ENCODE measurements at places on chromosomes 4 and X. TPM values are rescaled to one million over a fixed set of nuclear protein-coding genes. Genes with fewer than 3 reads are reported as not detected.

Gene FREM3
- total RNA-seq = not detected

Gene COX7B2
- not detected for total RNA-seq

Gene SERTM2
- not detected for total RNA-seq

Gene FGG
- 5.6 TPM for total RNA-seq

Gene MSN
- 251 TPM for total RNA-seq

Gene CACNA1F
- 0.05 TPM for total RNA-seq

Gene F8A2
- not detected for total RNA-seq

Gene FHDC1
- total RNA-seq = 3.8 TPM

Gene S100G
- not detected for total RNA-seq

Gene GLRA2
- not detected for total RNA-seq

Gene CLTRN
- 6.6 TPM for total RNA-seq

Gene LRIT3
- not detected for total RNA-seq

Gene MAGEH1
- total RNA-seq = 9.4 TPM

Gene MEPE
- total RNA-seq = not detected

Gene LONRF3
- total RNA-seq = 11.8 TPM

Gene KLB
- total RNA-seq = not detected

Gene CLDN2
- total RNA-seq = not detected

Gene KDR
- 0.10 TPM for total RNA-seq

Gene SORCS2
- not detected for total RNA-seq

Gene OTC
- total RNA-seq = not detected

Gene GNRHR
- total RNA-seq = not detected

Gene MRPS18C
- 40.5 TPM for total RNA-seq

Gene TNMD
- total RNA-seq = not detected

Gene TMEM31
- total RNA-seq = not detected

Gene KIF4A
- total RNA-seq = 34.0 TPM

Gene PABPC1L2B
- total RNA-seq = not detected

Gene RIPPLY1
- total RNA-seq = not detected

Gene PDGFC
- 20.2 TPM for total RNA-seq

Gene SRPK3
- 0.12 TPM for total RNA-seq

Gene AGA
- total RNA-seq = 129 TPM

Gene AP1AR
- total RNA-seq = 47.9 TPM

Gene GPRASP3
- 2.3 TPM for total RNA-seq

Gene LRAT
- total RNA-seq = 0.38 TPM

Gene BEX1
- total RNA-seq = not detected

Gene KCTD8
- total RNA-seq = not detected

Gene NWD2
- not detected for total RNA-seq

Gene PCYT1B
- 0.40 TPM for total RNA-seq

Gene ZFP42
- not detected for total RNA-seq

Gene ADGRL3
- 1.4 TPM for total RNA-seq

Gene SMARCAD1
- 45.3 TPM for total RNA-seq

Gene PDLIM3
- total RNA-seq = 7.8 TPM

Gene PCDH7
- total RNA-seq = 5.7 TPM

Gene TMEM271
- total RNA-seq = not detected

Gene MAP3K15
- total RNA-seq = 2.5 TPM

Gene CDKN2AIP
- total RNA-seq = 11.5 TPM

Gene CHST7
- 6.9 TPM for total RNA-seq

Gene CPZ
- not detected for total RNA-seq

Gene MTTP
- total RNA-seq = 0.05 TPM

Gene ADH1A
- not detected for total RNA-seq

Gene KCNE5
- 0.32 TPM for total RNA-seq

Gene GAK
- total RNA-seq = 67.2 TPM

Gene PLXNB3
- total RNA-seq = 4.9 TPM

Gene IRS4
- total RNA-seq = not detected

Gene DCAF4L1
- total RNA-seq = 0.40 TPM

Gene RTL5
- 0.37 TPM for total RNA-seq

Gene GAGE12H
- total RNA-seq = not detected

Gene PPP1R3F
- total RNA-seq = 7.3 TPM

Gene TEX13B
- not detected for total RNA-seq

Gene KLF8
- 0.06 TPM for total RNA-seq

Data from NCI-H460 (cell line).